Stimulated activated CD8-positive, alpha-beta memory T cell treated with anti-CD3 and anti-CD28 coated beads, Interleukin-7, amount 100 ng/mL, for 1 hour (primary cell): ENCODE measurements at places on chromosomes 11 and 22.

- DNase-seq = no peak
These were observed 467.1 kb downstream of the MIAT start for GRCh38 chr22:27124351-27124966.

DNA sequence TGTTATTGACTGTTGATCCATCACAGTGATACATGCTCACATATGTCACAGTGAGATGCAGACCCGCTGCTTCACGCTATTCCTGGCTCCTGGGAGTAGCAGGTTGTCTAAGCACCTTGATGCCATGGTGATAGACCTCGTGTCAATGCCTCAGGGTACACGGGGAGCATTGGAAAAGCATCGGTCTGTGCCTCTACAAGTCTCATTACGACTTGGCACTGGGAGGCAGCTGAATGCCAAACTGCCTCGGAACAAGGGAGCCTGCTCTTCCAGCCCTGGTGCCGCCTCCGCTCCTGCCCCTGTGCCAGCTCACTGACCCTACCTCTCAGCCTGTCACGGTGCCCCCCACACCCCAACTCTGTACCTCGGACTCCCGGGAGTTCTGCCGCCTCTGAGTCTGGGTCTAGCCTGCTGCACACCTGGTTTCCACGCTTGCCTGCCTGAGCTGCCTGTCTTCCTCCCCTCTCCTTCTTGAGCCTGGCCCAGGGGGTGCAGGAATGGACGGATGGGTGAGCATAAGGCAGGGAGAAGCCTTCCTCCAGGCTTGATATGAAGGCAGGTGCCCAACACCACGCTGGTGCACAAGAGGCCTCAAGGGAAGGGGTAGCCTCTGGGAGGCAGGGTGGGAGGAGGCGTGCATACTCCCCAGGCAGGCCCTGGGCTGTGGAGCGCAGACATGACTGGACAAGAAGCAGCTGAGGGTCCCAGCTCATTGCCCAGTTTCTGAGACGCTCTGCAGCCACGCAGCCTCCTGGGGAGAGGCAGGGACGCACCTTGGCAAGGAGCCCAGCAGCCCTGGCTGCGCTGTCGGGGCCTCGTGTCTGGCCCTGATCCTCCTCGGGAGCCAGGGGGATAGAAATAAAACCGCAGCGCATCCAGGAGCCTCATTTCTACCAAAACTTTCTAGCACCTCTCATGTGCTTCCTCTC is 1.8 kb upstream of the NFAM1 start:
- no peak for DNase-seq

DNA sequence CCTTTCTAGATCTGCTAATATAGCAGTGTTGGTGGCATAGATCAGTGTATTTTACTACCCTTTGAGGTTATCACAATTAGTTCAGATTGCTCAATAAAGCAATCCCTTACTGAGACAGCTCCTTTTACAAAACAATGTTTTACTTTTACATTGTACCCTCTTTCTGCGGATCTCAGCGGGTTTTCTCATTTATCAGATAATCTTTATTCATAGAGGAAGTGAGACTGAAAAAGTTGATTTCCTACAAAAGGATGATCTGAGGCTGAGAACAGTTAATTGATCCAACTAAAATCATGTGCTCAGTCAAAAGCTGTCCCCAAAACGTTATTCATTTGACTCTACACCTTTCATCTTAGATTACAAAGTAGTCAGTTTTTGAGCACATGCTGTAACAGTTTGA is 2319.9 kb downstream of the LRRC4C start:
- DNase-seq = no peak

- DNase-seq = no peak
These were observed 18.8 kb downstream of the APOL2 start for GRCh38 chr22:36220451-36220921.

DNA sequence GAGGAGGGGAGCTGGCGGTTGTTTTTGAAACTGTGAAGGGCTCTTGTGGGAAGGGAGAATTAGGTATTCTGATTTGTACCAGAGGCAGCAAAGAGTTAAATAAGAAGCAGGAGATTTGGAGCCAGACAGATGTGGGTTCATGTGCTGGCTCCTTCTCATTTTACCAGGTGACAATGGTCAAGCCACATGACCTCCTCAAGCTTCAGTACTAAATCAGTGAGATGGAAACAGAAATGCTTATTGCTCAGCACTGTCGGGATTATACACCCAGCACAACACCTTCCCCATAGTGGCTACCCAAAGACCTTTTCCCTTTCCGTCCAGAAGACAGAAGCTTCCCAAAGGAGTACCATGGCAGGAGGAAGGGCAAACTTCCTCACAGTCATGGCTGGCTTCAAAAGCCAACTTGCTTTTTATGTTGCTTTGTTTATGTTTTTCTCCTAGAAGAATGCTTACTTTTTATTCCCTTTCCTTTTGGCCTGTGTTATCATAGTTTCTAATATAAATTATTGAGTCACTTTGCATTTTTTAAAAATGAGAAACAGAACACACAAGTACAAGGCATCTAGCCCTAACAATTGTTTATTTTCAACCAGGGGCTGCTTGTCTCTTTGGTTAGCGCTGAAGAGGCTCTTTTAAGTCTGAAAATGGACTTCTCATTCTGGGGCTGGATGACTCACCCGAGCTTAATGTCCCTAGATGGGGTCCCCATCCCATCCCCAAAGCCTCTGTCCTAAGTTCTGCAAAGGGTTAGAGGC is 181.5 kb upstream of the ZBED5 start:
- DNase-seq = no peak

DNA sequence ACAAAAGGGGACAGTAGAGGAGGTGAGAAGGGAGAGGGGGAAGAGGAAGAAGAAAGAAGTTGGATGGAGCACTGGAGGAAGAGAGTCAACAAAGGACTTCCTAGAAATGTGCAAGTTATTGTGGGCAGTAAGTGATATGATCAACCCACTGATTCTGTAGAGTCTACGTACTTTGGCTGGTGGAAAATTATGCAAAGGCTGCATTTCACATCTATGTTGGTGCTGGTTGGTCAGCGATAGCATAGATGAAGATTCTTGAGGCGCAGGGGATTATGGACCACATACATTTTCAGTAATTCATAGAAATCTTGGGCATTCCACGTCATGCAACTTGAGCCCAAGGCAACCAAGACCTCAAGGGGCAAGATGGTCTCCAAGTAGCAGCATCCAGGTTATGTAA is 12.6 kb upstream of the BIRC3 start:
- DNase-seq = no peak
